ENCODE measurements at places on chromosomes 3 and 15.

GRCh38 chr15:33158366-33158765, 36.1 kb downstream of the FMN1 start:
- no peak for DNase-seq

DNA sequence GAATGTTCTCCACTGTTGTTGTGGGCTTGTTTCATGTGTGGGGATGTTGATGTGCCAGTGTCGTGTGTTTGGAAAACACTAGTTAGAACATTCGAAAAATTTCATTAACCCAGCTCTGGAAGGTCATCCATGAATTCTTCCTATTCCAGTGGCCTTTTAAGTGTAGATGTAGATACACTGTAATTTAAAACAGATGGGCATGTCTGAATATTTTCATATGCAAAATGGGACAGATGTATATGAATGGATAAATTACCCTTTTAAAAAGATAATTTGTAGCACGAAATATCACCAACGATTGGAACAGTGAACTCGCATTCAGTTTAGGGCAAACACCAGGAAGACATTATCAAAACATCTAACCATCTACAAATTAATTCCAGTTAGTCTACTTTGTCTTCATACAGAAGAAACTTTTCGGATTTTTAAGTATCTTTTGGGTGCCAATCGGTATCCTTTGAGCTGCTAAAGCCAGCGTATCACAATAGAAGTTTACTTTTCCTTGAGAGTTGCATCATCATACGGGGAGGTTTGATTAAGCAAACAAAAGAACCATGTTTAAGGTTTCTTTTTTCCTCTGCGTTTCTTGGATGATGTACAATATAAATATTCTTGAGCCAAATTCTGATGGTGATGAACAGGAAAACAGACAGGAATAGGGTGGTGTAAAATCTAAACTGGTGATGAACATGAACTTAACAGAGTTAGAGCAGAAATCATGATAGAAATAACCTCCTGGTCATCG, 528.1 kb downstream of the FOXP1 start:
- no peak for DNase-seq

GRCh38 chr15:39299486-39300267, 281.2 kb upstream of the THBS1 start:
- DNase-seq = no peak

DNA sequence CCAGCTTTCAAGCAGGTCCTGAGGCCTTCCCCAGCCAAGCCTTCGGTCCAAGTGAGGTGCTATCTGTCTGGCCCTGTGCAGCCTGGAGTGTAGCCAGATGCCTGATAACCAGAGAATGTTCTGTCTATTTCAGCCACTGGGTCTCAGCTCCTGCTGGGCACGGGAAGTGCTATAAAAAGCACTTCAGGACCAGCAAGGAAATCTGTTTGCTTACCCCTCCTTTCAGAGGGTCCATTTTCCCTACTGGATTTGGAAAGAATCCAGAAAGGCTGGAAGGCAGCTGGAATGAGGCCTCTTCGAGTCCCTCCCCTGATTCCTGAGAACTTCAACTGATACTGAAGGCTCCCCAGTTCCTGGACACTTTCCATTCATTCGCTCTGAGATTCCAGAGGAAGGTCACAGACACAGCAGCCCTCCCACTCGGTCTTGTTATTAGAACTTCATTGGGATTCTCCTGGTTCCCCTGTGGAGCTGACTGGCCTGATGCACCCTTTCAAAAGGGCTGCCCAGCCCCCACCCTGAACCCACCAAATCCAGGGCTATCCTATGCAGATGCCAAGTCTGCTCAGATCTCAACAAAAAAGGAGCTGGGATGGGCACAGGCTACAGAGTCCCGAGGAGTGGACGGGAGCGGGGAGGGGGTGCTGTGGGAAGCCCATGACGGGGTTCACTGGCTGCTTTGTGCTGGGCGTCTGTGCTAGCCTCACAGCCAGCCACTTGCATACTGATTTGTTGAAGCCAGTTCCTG, 70.4 kb downstream of the UMPS start:
- DNase-seq = no peak

DNA sequence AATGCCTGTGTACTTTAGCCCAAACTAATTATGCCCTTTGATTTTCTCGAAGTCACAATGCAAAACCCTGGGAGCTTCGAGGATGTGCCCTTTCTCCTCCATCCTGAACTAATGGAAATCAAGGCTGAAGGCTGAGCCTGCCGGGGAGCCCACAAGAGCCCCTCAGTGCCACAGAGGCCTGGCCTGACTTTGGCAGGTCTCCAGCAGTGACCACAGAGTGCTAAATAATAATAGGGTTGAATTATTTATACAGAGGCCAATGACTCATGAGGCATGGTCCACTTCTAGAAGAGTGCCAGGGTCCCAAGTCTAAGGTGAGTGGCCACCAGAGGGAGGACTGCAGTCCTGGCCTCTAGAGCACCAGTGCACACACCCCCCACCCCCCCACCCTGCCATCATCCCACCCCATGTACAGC, 19.1 kb upstream of the GLCE start:
- no peak for DNase-seq

DNA sequence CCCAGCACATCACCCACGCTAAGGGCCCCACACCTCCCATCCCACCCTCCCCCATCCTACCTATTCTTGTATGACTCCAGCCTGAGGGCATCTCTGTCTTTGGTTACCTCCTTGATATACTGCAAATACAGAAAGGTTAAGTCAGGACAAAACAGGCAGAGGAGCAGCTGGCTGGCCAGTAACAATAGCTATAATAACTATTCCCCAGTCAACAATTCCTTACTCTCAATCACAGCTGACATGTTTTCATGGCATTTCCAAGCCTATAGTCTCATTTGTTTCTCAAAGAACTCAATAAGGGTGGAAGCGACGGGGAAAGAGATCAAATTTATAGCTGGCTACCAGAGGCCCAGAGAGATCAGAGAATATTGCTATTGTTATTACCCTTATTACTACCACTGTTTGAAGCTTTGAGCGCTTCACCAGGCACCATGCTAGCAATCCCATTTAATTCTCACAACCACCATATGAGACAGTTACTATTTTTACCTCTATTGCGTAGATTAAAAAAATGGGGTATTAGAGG, 93.0 kb upstream of the C2CD4B start:
- no peak for DNase-seq

GRCh38 chr3:30549600-30549999, 56.8 kb upstream of the TGFBR2 start:
- DNase-seq = no peak
